ENCODE measurements at places on chromosomes 13 and 19.

DNA sequence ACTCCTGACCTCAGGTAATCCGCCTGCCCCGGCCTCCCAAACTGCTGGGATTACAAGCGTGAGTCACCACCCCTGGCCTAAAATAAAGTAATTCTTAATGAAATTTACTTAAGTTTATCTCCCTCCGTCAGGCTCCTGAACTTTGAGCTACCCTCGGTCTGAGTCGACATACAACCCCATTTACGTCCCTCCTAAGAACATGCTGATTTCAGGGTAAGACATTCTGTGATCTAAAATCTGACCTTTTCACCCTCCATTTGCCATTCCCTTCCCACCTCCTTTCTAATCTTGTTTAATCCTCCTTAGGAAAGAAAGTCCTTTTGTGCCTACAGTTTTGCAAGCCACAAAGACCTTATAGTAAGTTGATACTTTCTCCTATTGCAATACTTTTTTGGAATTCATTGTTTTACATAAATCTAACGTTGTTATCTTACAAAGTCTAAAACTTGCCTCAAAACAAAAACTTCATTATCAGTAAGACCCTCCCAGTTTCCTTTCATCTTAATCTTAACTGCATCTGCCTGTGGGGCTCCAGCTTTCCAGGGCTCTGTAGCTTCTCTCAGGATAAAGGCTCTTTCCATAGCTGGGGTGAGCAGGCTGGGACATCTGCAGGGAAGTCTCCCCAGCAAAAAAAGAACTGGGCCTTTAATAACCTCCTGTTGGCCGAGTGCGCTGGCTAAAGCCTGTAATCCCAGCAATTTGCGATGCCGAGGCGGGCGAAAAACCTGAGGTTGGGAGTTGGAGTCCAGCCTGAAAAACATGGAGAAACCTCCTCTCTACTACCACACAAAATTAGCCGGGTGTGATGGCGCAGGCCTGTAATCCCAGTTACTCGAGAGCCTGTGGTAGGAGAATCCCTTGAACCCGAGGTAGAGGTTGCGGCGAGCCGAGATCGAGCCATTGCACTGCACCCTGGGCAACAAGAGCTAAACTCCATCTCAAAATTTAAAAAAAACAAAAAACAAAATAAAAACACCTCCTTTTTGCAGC, 143.1 kb downstream of the ZNF737 start:
- DNase-seq: peak; percentile 1

- DNase-seq: no peak
These were observed 793.2 kb upstream of the GPC6 start for GRCh38 chr13:92433386-92433785.

DNA sequence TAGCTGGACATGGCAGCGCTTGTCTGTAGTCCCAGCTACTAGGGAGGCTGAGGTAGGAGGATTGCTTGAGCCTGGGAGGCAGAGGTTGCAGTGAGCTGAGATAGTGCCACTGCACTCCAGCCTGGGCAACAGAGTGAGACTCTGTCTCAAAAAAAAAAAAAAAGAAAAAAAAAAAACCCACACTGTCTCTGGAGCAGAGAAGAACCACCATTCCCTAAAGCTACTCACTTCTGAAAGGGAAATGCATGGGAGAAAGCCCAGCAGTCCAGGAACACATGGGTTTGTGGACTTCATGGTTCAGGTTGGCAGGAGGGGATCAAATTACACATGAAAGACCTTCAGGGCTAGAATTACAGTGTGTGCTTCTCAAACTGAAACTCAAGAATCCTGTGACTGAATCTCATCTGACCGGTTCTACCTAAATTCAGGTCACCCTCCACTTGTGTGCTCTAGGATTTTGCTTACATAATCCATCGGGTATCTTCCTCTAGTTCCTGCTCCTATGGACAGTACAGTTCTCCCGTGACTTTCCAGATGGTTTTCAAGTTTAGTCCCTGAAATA, 30.2 kb upstream of the CPB2 start:
- DNase-seq: no peak

DNA sequence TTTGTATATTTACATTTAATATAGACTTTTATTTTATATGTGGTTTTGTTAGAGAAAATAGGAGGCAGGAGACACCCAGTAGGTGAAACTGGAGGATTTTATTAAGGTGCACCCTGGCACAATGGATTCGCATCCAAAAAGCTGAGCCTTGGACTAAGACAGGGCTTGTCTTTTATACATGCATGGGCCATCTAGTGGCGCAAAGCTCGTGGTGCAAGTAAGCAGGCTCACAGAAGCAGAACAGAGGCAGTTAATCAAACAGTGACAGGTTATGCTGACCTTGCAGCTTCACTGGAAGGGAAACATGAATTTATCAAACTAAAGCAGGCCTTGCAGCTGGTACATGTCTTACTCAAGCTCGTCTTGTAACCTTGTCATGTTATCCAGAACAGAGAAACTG, 58.8 kb upstream of the ZNF681 start:
- DNase-seq: peak; percentile 8

- peak; percentile 87 for DNase-seq
These were observed 5.8 kb downstream of the KLF2 start for GRCh38 chr19:16330368-16330801.

DNA sequence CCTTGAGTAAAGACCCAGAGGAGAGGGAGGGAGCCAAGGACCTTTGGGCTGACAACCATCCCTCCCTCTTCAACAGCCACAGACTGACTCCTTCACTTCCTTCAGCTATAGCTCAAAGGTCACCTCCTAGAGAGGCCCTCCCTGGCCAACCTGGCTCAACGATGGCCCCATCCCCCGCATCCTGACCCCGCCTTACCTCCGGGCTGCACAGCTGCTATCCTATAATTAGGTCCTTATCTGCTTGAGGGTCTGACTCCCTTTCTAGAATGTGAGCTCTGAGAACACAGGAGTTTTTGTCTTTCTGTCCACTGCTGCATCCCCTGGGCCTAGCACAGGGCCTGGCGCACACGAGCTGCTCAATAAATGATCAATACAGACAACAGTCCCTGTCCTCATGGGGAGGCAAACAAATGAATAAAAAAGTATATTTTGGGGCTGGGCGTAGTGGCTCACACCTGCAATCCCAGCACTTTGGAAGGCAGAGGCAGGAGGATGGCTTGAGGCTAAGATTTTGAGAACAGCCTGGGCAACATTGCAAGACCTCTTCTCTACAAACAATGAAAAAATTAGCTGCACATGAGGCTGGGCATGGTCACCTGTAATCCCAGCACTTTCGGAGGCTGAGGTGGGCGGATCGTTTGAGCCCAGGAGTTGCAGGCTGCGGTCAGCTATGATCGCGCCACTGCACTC, 6.6 kb upstream of the LGALS4 start:
- DNase-seq: no peak

GRCh38 chr13:78398743-78399410, 204.5 kb downstream of the POU4F1 start:
- DNase-seq: no peak

GRCh38 chr13:36395280-36395679, 37.0 kb upstream of the CCNA1 start:
- DNase-seq: peak; percentile 77

GRCh38 chr19:29774126-29774525, 37.7 kb upstream of the CCNE1 start:
- no peak for DNase-seq

DNA sequence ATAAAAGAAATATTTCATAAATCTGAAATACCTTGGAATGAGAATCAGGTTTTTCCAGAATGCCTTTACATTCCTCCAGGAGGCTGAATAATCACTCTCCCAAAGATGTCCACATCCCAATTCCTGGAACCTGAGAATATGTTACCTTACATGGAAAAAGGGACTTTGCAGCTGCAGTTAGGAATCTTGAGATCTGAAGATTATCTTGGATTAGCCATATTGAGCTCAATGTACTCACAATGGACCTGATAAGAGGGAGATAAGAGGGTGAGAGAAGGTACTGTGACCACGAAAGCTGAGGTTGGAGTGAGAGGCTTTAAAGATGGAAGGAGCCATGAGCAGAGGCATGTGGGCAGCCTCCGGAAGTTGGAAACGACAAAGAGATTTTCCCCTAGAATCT, 36.8 kb upstream of the MBNL2 start:
- no peak for DNase-seq

- peak; percentile 18 for DNase-seq
These were observed 575.9 kb downstream of the MYO16 start for GRCh38 chr13:109205315-109205714.

GRCh38 chr13:23509781-23510543, 60.2 kb upstream of the TNFRSF19 start:
- peak; percentile 80 for DNase-seq

- DNase-seq: peak; percentile 71
These were observed 285.8 kb downstream of the MYO16 start for GRCh38 chr13:108915095-108915633.

- no peak for DNase-seq
These were observed 364.3 kb downstream of the KCNRG start for GRCh38 chr13:50379584-50379983.

GRCh38 chr13:29571876-29572570, 23.5 kb downstream of the SLC7A1 start:
- no peak for DNase-seq

GRCh38 chr19:51514866-51515481, 13.4 kb upstream of the SIGLEC12 start:
- DNase-seq: peak; percentile 69

GRCh38 chr19:3983936-3984583, 1.2 kb downstream of the EEF2 start:
- DNase-seq: peak; percentile 55

- DNase-seq: no peak
These were observed 27.7 kb downstream of the SBNO2 start for GRCh38 chr19:1146412-1146699.

DNA sequence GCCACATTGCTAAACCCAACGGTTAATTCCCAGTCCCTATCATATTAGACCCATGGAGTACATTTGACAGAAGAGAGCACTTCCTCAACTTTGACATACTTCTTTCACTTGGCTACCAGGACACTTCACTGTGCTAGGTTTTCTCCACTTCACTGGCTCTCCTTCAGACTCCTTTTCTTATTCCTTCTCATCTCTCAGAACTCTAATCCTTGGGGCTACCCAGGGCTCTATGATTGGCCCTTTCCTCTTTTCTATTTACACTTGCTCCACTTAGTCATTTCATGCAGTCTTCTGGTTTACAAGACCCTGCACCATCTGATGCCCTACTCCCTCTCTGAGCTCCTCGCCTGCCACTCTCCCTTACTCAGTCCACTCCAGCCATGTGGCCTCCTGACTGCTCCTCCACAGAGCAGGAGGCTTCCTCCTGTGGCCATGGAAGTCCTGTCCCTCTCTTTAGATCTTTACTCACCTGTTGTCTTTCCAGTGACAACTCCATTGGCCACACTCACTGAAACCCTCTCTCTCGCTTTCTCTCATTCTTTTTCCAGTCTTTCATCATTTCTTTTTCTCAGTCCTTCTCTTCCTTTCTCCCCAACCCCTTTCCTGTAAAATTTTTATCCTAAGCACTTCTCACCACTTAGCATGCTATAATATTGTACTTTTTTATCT, 90.4 kb downstream of the TBC1D4 start:
- DNase-seq: no peak

DNA sequence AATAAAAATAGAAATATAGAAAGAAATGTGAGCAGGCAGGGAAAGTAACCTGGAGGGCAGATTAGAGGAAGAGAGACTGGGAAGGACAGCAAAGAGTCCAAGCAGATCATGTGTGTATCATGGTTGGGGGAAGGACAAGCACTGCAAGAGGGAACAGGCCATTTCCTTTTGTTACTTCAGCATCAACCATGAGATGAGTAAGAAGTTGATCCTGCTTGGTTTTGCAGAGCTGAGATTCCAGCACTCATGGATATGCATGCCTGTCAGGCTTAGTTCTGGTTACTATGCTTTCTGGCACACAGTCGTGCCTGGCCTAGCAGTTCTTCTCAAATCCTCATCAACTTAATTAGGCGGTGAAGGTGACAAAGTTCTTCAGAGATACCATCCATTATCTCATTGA, 18.1 kb downstream of the NALCN start:
- peak; percentile 10 for DNase-seq

DNA sequence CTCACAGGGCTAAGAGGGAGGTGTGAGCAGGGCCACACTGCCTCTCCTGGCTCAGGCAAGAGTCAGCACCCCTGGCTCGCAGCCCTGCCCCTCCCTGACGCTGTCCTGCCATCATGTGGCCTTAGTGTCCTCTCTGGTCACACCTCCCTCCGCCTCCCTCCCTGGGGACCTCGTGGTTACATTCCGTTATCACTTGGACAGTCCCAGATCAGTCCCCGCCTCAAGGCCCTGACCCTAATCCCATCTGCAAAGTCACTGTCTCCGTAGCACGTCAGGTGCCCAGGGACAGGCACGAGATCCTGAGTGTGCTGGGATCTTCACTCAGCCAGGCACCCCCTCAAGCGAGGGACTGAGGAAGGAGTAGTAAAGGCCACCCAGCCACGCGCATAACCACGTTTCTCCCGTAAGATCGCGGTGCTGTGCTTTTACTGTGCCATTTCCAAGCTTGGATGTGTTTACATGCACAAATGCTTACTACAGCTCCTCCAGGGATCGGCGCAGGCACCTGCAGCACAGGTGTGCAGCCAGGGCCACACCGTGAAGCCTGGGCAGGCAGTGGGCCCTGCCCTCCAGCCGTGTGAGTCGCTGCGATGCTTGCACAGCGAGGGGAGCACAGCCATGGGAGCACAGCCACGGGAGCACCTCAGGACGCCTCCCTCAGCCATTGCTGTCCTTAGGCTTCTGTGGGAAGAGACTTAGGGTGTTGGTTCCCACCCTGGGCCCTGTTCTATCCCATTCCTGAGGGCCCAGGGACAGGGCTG, 10.7 kb upstream of the TMEM255B start:
- DNase-seq: no peak

DNA sequence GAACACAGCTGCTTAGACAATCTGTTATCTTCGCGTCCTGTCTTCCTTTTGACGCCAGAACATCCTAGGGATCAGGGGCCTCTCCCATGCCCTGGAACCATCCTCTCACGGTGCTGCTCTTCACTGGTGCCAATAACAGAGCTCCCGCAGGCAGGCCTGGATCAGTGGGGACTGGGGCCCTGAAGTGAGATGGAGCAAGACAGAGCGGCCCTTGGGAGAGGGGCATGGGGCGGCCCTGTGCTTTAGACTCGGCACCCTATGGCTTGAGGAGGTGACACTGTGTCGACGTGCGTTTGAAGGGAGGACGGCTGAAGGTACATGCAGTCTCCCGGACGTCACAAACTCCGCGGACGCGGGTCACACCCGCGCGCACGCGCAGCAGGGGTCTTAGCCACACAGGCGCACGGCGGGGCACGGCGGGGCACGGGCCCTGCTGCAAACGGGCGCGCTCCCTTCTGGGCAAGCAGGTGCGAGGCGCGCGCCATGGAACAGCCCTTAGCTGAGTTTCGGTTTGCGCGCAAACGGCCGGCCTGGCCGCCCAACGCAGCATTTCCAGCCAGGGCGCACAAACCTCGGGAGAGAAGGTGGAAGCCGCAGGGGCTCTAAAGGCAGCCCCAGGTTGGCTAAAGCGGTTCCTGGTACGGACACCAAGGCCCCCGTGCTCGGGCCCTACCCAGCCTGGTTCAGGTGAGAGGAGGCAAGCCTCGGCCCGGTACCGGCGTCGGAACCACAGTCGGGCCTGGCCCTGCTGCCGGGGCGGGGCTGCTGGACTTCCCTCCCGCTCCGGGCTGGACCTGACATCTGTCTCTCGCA, 16.5 kb upstream of the RNF17 start:
- DNase-seq: no peak

Measured in fibroblast of pulmonary artery (primary cell).